Activated CD4-positive, alpha-beta memory T cell treated with anti-CD3 and anti-CD28 coated beads for 36 hours (primary cell): ENCODE measurements at places on chromosomes 6 and 20. TPM values are rescaled to one million over a fixed set of nuclear protein-coding genes. Genes with fewer than 3 reads are reported as not detected.

GRCh38 chr6:14134211-14134910, 16.8 kb downstream of the CD83 start:
- H3K36me3 ChIP-seq = peaks cover 58% of the 10 kb centered on the region
- no peak overlapping the region for H3K4me3 ChIP-seq
- no peak overlapping the region for H3K27ac ChIP-seq
- no peak for DNase-seq

GRCh38 chr6:90835596-90836212, 248.8 kb upstream of the MAP3K7 start:
- H3K4me3 ChIP-seq = no peak overlapping the region
- H3K27ac ChIP-seq = no peak overlapping the region
- no peaks in the 10 kb centered on the region for H3K36me3 ChIP-seq
- no peaks in the 10 kb centered on the region for H3K4me1 ChIP-seq

- no peaks in the 10 kb centered on the region for H3K27me3 ChIP-seq
- peaks cover 22% of the 10 kb centered on the region for H3K4me1 ChIP-seq
- DNase-seq = no peak
- no peak overlapping the region for H3K4me3 ChIP-seq
- peak overlapping the region; percentile 58 for H3K27ac ChIP-seq
Measured at GRCh38 chr20:31560746-31561598, 44.1 kb upstream of the ID1 start.

DNA sequence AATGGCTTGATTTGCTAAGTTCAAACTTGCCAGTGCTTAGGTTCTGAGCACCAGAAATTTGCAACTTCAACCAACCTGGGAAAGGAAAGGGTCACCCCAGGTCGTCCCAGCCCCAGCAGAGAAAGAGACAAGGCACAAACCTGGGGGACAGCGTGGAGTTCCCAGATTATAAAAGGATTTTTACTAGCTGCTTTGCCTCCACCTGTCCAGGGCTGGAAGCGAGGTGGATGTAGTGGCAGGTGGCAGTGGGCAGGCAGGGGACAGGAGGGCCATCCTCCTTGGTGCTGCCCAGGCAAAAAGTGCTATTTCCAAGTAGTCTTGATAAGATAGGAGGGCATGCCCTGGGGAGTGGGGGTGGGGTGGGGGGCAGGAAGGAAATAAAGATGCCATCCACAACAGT, 4.9 kb downstream of the PAX1 start:
- H3K27ac ChIP-seq = no peak overlapping the region
- H3K27me3 ChIP-seq = peaks cover 64% of the 10 kb centered on the region
- no peaks in the 10 kb centered on the region for H3K36me3 ChIP-seq
- peaks cover 2% of the 10 kb centered on the region for H3K4me1 ChIP-seq

DNA sequence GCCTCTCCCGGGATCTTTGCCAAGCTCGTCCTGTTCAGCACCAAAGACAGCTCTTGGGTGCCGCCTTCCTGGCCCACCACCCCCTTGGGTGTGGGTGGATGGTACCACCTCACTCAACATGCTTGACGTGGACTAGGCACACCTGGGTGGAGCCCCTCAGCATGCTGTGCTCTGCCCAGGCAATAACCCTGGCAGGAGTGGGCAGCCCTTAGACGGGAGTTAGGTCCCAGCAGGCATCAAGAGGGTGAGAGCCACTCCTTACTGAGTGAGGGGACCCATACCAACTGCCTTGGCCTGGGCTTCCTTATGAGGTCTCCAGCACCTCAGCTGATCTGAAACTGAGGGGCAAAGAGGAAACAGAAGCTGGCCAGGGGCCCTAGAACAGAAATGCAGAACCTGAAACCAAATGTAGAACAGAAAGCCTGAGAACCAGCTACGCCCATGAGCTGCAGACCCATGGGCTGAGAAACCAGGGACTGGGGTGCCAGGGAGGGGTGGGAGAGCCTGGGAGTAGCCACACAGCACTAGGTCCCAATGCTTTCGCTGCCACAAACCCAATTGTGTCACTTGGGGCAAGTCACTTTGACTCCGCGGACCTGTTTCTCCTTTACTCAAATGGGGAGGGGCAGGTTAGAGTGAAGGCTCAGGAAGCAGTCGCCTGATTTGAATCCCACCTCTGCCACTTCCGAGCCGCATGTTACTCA, 2.0 kb downstream of the FGD2 start:
- DNase-seq = no peak
- H3K27ac ChIP-seq = no peak overlapping the region
- peaks cover 17% of the 10 kb centered on the region for H3K4me1 ChIP-seq
- no peak overlapping the region for H3K4me3 ChIP-seq

GRCh38 chr6:100663219-100663863, 198.6 kb upstream of the SIM1 start:
- H3K4me3 ChIP-seq = no peak overlapping the region
- H3K36me3 ChIP-seq = peaks cover 7% of the 10 kb centered on the region
- peaks cover 10% of the 10 kb centered on the region for H3K4me1 ChIP-seq
- H3K27me3 ChIP-seq = no peaks in the 10 kb centered on the region
- DNase-seq = no peak

- peak overlapping the region; percentile 10 for H3K4me3 ChIP-seq
- DNase-seq = no peak
- H3K27ac ChIP-seq = no peak overlapping the region
- H3K27me3 ChIP-seq = peaks cover 45% of the 10 kb centered on the region
- H3K4me1 ChIP-seq = peaks cover 3% of the 10 kb centered on the region
Measured at GRCh38 chr20:36306553-36307411, 643 bp downstream of the DLGAP4 start.

DNA sequence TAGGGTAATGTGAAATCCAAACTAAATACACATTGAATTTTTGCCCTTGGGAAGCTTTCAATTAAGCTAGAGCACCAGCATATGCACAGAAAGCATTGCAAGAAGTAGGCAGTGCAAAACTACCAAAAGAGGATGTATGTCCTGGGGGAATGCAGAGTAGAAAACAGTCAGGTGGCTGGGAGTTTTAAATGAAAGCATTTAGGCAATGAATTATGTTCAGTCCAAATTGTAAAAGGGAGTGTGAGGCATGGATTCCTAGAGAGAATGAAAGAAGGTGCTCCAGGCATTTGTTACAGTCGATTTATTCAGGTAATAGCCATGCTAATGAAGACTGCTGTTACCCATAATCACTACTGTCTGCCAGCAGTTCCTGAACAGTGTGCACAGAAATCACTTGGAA, 604.1 kb upstream of the POU3F2 start:
- no peak overlapping the region for H3K27ac ChIP-seq
- H3K27me3 ChIP-seq = no peaks in the 10 kb centered on the region
- no peaks in the 10 kb centered on the region for H3K4me1 ChIP-seq
- no peak for DNase-seq
- H3K4me3 ChIP-seq = no peak overlapping the region
- H3K36me3 ChIP-seq = no peaks in the 10 kb centered on the region

DNA sequence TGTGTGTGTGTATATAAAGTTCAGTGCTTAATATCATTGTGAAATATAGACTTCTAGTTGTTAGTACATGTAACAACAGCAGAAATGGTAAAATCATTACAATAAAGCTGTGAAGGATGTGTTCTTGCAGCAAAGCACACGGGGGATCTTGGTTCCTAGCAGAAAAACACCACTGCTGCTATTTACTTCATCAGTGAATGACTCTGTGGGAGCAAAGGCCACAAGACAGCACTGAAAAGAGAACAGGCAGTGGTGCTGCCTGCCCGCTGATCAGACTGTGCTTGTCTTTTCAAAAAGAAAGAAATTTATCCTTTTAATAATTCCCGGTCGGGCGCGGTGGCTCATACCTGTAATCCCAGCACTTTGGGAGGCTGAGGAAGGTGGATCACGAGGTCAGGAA, 689.9 kb upstream of the CITED2 start:
- H3K4me3 ChIP-seq = no peak overlapping the region
- H3K27ac ChIP-seq = no peak overlapping the region
- no peaks in the 10 kb centered on the region for H3K4me1 ChIP-seq
- DNase-seq = no peak

- H3K27ac ChIP-seq = peak overlapping the region; percentile 70
- H3K27me3 ChIP-seq = no peaks in the 10 kb centered on the region
- H3K36me3 ChIP-seq = peaks cover 49% of the 10 kb centered on the region
- H3K4me3 ChIP-seq = no peak overlapping the region
- peaks cover 26% of the 10 kb centered on the region for H3K4me1 ChIP-seq
- DNase-seq = peak; percentile 25
Measured at GRCh38 chr20:35506872-35507638, 22.4 kb downstream of the C20orf173 start.

GRCh38 chr6:96792561-96793190, 44.6 kb downstream of the GPR63 start:
- no peak overlapping the region for H3K27ac ChIP-seq
- no peaks in the 10 kb centered on the region for H3K27me3 ChIP-seq
- DNase-seq = no peak
- H3K4me1 ChIP-seq = no peaks in the 10 kb centered on the region
- no peak overlapping the region for H3K4me3 ChIP-seq

GRCh38 chr6:124870611-124871459, 91.4 kb upstream of the RNF217 start:
- H3K27ac ChIP-seq = no peak overlapping the region
- H3K4me1 ChIP-seq = no peaks in the 10 kb centered on the region
- H3K27me3 ChIP-seq = peaks cover 2% of the 10 kb centered on the region
- no peaks in the 10 kb centered on the region for H3K36me3 ChIP-seq

DNA sequence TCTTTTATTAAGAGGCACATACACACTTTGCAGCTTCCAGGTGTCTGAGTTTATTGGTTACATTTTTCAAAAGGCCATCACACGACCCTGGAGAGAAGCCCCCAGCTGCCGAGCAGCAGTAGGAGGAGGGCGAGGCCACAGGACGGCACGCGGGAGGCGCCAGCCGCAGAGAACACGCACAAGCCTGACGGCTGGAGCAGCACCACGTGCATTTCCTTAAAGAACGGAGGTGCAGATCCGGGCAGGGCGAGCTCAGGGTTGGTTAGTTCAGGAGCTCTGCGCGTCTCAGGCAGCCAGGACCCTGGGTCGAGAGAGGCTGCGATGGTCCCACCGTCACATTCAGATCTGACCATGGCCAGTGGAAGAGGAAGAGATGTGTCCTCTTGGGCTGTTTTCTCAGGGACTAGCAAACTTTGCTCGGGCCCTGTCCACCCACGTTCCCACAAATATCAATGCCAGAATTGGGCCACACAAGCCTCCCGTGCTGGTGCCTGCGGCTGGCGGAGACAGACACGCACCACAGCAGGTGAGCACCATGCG, 121.4 kb upstream of the AFDN start:
- H3K27ac ChIP-seq = no peak overlapping the region
- H3K36me3 ChIP-seq = peaks cover 2% of the 10 kb centered on the region
- DNase-seq = no peak
- H3K4me1 ChIP-seq = peaks cover 25% of the 10 kb centered on the region
- H3K27me3 ChIP-seq = peaks cover 47% of the 10 kb centered on the region
- no peak overlapping the region for H3K4me3 ChIP-seq

GRCh38 chr20:17871181-17871580, 97.4 kb downstream of the SNX5 start:
- no peak overlapping the region for H3K4me3 ChIP-seq
- H3K27ac ChIP-seq = no peak overlapping the region
- no peaks in the 10 kb centered on the region for H3K36me3 ChIP-seq
- peaks cover 8% of the 10 kb centered on the region for H3K4me1 ChIP-seq

DNA sequence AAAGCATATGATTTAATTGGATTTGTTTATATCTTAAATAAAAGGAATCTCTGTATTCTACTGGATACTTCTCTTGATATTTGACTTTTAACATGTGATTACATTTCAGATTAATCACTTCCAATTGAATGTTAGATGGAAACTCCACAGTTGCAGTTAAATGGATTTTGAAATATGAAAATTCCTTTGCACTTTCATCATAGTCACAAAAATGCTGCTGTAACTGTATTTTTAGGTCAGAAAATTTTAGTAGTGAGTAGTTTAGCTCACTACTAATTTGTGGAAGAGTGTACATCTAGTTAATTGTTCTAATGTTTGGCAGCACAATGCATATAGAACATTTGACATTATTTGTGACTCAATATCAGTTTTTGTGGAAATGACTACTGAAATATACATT, 26.8 kb downstream of the PTCHD4 start:
- no peaks in the 10 kb centered on the region for H3K4me1 ChIP-seq
- no peak for DNase-seq
- H3K27me3 ChIP-seq = no peaks in the 10 kb centered on the region
- no peaks in the 10 kb centered on the region for H3K36me3 ChIP-seq

DNA sequence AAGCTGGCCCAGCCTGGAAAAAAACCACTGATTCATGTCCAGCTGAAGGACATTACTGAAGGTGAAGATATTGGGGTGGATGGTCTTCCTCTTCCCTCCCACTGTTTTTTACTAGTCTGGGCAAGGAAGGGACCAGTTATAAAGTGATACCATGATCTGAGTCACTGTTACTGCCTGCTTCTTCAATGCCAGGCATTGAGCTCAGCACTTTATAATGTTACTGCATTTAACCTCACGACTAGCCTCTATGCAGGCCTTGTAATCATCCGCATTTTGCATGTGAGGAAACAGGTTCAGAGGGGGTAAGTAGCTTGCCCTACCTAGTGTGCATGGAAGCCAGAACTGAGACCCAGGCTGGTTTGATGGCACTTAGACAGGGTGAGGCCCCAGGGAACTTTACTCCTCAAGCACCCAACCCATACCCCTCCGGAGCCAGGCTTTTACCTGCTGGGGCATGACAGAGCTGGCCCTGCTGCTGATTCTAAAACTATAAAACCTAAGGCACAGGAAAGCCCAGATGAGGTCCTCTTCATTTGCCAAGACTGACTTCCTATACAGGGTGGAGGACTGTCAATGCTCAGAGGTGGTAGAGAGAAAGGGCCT, 11.0 kb upstream of the KCNK5 start:
- H3K4me1 ChIP-seq = no peaks in the 10 kb centered on the region
- H3K36me3 ChIP-seq = no peaks in the 10 kb centered on the region
- peaks cover 1% of the 10 kb centered on the region for H3K27me3 ChIP-seq
- DNase-seq = no peak

GRCh38 chr6:123526128-123526527, 110.6 kb downstream of the TRDN start:
- DNase-seq = no peak
- H3K4me3 ChIP-seq = no peak overlapping the region

GRCh38 chr20:58131551-58132142, 96.8 kb downstream of the ANKRD60 start:
- peaks cover 8% of the 10 kb centered on the region for H3K4me1 ChIP-seq
- no peak overlapping the region for H3K4me3 ChIP-seq
- H3K27ac ChIP-seq = no peak overlapping the region

GRCh38 chr6:70166088-70166958, 136.6 kb downstream of the COL9A1 start:
- H3K4me3 ChIP-seq = no peak overlapping the region
- no peak overlapping the region for H3K27ac ChIP-seq
- H3K27me3 ChIP-seq = peaks cover 33% of the 10 kb centered on the region
- peaks cover 3% of the 10 kb centered on the region for H3K4me1 ChIP-seq
- DNase-seq = peak; percentile 51

DNA sequence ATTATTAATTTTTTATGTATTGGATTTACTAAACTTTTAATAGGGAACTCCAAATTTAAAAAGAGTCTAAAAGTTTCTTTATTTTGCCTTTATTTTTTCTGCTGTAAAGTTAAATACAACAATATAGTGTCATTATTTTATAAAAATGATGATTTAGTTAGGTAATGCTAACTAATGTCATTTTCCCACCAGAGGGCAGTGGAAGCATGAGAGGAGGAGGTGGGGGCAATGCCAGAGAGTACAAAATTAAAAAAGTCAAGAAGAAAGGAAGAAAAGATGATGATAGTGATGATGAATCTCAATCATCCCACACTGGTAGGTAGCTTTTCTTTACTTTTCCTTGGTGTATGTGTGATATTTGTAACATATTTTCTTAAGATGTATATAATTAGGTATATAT, 20.2 kb upstream of the FHL5 start:
- no peak overlapping the region for H3K27ac ChIP-seq
- peaks cover 39% of the 10 kb centered on the region for H3K36me3 ChIP-seq
- H3K4me1 ChIP-seq = no peaks in the 10 kb centered on the region
- no peak overlapping the region for H3K4me3 ChIP-seq

MLN gene
- total RNA-seq = not detected

TTLL9 gene
- total RNA-seq = not detected

RAB5IF gene
- 114 TPM for total RNA-seq

TTPAL gene
- total RNA-seq = 18.6 TPM

CAP2 gene
- total RNA-seq = not detected

DOK5 gene
- total RNA-seq = 0.71 TPM
